ENCODE measurements at places on chromosomes 2 and 18.

- DNase-seq: no peak
These were observed 110.9 kb downstream of the RNF144A start for GRCh38 chr2:7027956-7028655.

DNA sequence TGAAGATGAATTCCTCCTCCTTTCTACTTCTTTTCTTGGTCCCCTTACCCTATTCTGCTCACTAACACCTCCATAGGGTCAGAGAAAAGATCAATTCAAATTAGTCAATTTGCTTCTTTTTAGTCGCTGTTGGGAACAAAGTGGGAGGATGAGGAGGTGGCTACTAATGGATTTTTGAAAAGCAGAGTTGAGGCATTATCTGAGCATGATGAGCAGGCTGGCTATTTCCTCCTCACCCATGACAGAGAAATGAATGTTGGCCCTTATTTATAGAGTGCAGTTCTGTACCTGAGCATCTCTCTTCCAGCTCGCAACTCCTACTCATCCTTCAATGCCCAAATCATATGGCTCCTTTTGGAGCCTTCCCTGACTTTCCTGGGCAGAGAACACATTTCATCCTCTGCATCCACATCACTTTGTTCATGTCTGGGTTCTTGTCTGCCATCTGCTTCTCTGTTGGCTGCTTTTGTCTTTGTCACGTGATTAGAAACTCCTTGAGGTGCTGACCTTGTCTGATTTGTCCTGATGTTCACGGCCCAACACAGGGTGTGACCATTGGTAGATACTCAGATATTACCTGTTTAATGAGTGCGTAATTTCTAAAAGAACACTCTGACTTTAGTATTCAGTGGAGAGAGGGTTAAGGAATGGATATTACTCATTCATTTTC lies 45.9 kb downstream of the CYRIA start:
- DNase-seq: no peak

DNA sequence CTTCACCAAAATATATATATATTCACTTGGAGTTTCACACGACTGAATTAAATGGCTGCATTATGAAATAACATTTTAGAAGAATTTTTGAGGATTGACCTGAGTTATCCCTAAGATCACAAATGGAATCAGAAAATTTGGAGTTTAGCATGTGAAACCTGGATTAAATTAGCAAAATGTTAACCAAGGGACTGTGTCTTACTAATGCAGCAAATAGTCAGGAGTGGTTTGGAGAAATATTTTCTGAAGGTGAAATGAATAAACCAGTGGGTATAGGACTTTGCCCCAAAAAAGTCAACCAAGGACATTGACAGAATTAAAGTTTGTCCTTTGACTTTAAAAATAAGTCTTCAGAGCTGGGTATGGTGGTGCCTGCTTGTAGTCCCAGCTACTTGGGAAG lies 111.2 kb downstream of the PRPF40A start:
- no peak for DNase-seq

- DNase-seq: no peak
These were observed 230.5 kb downstream of the ZNF521 start for GRCh38 chr18:25121442-25121841.

DNA sequence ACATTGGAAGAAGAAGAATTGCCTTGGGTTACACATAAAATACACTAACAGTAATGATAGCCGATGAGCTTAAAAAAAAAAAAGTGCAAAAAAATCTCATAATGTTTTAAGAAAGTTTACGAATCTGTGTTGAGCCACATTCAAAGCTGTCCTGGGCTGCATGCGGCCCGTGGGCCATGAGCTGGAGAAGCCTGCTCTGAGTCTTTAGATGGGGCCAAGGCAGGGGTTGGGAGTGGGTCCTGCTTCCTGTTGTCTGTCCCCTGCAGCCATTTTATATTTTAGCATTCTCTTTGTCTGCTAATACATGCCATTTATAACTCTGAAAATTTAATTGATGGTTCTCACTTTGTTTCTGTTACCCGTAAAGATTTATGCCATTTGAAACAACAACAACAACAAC lies 93.2 kb downstream of the EPC2 start:
- no peak for DNase-seq

DNA sequence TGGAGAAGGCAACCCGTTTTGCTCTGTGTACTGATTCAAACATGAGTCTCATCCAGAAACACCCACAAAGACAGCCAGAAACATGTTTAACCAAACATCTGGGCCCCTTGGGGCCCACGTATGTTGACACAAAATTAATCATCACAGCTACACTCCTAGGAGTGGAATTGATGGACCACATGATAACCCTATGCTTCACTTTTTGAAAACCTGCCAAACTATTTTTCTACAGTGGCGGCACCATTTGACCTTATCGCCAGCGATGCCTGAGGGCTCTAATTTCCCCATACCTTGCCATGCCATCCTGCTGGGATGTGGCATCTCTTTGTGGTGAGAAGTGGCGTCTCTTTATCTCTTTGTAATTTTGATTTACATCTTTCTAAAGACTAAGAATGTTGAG lies 38.5 kb downstream of the PSMG2 start:
- no peak for DNase-seq

DNA sequence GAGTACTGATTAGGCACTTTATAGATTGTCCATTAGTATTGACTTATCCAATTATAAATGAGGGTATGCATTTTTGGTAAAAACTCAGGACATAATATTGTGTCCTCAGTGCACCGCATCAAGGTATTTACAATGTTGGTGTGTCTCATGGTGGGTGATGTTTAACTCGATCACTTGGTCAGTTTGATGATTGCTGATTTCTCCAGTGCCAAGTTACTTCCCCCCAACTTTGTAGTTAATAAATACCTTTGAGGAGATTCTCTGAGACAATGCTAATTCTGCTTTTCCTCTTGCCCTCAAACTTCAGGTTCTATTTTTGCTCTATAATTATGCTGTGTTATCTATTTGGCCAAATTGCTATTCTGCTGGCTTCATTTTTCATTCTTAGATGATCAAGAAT lies 28.2 kb upstream of the SERPINB7 start:
- no peak for DNase-seq

GRCh38 chr18:9422816-9423519 lies 52.3 kb upstream of the RALBP1 start:
- DNase-seq: no peak

- no peak for DNase-seq
These were observed 119.9 kb downstream of the PARD3B start for GRCh38 chr2:204665207-204665606.

DNA sequence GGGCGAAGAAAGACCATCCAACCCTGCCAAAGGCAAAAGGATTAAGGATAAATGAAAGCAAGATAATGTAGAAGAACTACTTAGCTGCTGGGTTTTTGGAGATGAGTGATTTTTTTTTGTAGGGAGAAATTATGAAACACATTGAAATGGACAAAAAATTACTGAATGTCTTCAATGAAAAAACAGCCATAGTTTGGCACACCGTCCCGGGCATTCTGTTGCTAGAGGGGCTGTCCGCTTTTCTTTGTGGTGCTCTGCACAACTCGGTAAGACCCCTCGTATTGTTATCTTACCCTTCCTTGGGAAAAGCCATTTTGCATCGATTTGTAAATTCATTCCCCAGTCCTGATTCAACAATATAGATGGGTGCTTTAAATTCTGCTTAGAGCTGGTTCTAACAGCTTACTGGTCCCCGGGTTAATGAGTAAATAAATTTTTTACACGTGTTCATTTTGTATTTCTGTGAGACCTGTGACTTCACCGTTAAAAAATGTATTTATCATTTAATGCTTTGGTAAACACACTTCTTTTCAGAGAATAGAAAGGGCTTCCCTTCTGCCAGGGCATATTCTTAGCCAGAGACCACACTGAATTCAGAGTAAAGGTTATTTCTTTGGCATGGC lies 912 bp upstream of the LAPTM4A start:
- no peak for DNase-seq

- no peak for DNase-seq
These were observed 180.0 kb upstream of the MMADHC start for GRCh38 chr2:149767516-149767974.

DNA sequence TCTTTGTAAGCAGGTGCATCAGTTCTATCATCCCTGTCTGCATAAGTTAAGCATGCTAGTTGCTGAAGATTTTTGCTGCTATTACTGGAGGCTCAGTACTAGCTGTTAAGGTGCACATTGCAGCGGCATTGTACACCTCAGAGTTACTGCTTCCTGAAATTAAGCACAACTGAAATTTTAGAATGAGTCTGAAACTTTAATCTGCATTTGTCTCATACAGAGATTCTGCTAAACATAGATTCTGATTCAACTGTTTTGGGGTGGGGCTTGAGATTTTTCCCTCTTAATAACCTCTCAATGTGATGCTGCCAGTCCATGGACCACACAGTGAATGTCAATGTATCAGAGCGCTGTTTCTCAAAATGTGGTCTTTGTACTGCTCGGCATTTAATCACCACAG lies 585.7 kb upstream of the GCFC2 start:
- no peak for DNase-seq

DNA sequence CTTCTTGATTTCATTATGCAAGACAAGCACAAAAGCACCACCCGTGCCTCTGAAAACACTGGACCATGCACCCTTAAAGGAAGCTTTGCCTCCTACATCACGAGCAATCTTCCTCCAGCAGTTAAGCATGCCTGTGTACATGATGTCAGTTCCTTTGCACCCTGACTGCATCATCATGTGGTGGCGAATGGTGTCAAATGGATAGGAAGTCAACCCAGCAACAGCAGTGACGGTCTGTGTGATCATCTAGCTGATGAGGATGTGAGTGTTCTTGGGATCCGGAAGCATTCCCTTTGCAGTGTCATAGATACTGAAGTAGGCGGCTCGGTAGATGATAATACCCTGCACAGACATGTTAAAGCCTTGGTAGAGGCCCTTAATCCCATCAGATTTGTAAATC lies 240.7 kb upstream of the FAM98A start:
- no peak for DNase-seq

- DNase-seq: no peak
These were observed 45.6 kb downstream of the PARD6G start for GRCh38 chr18:80201739-80202138.

DNA sequence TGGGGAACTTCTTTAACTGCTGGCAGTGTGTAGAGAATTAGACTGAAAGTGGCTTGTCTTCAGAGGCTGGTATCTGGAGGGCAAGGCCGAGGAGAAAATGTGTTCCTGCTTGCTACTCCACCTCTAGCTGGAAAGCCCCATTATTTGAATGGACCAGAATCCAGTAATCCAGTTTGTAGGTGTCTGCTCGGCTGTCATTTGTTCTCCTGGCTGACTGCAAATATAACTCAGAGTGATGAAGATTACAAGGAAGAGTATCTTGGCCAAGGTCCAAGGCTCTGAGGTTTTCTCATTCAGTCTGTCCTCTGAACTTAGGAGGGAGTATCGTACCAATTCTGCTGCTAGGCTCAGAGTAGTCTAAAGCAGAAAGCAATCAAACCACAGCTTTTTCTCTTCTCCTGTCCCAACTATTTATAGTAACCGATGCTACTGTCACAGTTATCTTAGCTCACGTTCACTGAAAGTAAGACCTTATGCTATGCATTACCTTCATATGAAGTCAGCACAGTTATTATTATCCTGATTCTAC lies 228.6 kb downstream of the SETBP1 start:
- DNase-seq: no peak

- DNase-seq: peak; percentile 4
These were observed 273.6 kb downstream of the PAX3 start for GRCh38 chr2:222024932-222025880.

DNA sequence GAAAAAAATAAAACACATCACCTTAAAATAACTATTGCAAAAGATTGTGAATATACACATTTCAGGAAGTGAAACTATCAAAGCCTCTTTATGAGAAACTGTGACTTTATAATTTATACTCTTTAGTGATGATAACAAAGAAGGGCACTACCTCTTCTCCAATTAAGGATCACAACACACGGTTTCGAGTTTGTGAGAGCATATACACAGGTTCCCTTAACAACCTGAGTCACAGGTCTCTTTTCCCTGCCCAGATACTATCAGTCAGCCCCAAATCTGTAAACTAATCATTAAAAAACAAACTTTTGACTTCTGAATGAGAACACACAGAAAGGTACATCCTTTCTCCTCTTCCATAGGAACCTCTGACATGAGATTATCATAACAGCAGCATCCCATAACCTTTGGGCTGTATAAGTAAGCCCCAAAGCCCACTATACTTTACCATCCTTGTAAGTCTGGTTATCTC lies 44.9 kb downstream of the PTPN2 start:
- DNase-seq: no peak

GRCh38 chr2:31163011-31163539 lies 24.8 kb upstream of the GALNT14 start:
- DNase-seq: no peak

DNA sequence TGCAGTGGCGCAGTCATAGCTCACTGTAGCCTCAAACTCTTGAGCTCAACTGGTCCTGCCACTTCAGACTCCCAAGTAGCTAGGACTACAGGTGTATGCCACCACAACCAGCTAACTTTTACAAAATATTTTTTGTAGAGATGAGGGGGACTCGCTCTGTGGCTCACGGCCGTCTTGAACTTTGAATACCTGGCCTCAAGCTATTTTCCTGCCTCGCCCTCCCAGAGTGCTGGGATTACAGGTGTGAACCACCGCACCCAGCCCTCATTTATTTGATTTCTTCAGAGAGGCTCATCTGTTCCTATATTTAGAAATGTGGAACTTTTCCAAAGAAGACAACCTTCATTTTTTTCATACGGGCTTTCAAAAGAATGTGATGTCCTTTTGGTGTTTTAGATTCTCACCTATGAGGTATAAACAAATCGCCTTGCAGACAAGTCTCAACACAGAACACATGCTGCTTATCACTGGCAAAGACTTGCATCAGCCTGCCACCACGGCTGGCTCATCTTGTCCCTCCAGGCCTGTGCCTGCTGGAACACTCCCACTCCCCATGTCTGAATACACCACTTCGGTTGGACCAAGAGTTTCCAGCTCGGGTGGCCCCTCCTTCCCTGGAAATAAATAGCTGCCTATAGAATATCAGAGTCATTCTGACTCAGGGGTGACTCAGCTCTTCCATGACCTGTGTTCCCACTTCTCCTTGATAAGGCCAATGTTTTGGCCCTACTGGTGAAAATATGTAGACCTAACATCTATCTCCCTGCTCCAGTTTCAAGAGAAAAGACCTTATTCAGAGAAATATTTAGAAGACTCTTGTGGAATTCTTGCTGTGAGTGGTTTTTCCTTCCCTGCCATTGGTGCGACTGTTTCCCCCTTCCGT lies 202.6 kb downstream of the TGIF1 start:
- DNase-seq: no peak

DNA sequence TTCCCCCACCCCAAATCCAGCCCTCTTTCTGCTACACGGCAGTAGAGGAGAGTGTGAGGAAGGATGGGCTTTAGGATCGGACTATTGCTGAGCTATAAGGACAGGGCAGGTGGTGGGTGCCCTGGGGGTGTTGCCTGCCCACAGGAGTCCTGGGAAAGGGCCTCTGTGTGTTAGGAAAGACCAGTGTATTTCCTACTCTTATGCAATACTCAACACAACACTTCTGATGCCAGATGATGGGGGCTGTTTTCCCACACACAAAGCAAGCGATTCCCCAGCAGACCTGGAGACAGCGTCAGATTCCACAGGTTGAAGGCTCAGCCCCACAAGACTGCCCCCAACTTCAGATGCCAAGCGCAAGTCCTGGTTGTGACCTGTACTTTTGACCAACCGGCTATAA lies 91.0 kb upstream of the LCLAT1 start:
- no peak for DNase-seq
